GM23248 (cell line): ENCODE measurements at places on chromosomes 3 and 15.
A peak's percentile ranks its signal among the peaks of the same experiment; 100 is the strongest.

DNA sequence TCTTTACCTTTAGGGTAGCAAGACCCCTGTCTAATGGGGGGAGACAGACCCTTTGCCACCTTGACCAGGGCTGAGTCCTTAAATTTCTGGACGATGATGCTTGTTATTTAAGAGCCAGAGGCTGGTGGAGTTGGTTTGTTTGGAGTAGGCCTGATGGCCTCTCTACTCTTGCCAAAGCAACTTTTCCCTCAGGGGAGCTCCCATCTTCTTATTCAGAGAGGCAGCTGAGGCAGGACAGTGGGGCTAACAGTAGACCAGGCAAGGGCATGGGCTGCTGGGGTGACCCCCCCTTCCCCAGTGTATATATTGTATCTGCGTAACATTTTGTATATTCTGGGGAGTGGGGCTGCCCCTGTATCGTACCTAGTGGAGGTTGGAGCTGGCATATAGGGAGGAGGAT is 10.3 kb downstream of the RPS17 start:
- no peak for DNase-seq

- no peak for DNase-seq
These were observed 80.2 kb downstream of the MEF2A start for GRCh38 chr15:99645951-99646350.

DNA sequence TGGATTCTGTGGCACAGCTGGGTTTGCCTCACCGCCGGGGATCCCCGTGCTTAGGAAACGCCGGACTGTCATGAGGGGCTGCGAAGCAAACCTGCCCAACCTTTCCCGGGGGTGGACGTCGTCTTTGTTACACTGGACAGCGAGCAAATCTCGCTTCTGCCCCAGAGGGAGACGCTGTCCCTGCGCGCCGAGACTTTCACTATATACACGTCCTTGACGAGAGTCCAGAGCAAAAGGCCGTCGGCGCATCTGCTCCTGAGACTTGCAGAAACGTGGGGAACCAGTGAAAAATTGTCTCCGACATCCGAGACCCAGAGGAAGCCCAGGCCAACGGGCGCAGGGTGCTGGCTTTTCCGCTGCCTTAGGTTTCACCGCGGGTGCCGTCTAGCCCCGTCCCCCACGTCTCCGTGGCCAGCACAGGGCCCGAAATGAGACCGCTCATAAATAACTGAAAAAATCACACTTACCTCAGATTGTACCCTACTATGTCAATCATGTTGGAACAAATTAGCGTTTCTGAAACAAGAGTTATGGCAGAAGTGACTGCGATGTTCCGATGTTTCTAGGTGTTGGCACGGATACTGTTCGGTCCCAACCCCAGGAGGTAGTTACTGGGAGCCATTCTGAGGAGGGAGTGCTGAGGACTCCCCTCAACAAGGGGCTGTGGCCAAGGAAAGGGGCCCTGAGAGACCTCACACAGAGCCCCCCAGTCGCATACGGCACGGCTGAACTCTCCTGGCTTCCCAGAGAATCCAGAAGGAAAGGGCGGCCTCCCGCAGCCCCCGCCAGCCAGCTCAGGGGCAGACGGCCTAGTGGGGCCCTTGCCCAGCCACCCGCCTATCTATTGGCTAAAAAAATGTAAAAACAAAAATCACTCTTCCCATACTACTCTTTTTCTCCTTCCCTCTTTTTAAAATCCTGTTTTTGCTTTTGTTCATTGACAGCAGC is 14.4 kb upstream of the MUC4 start:
- DNase-seq = no peak

- DNase-seq = no peak
These were observed 195.4 kb downstream of the TP63 start for GRCh38 chr3:189826566-189826965.

GRCh38 chr3:70568626-70569025 is 256.2 kb upstream of the MDFIC2 start:
- no peak for DNase-seq

DNA sequence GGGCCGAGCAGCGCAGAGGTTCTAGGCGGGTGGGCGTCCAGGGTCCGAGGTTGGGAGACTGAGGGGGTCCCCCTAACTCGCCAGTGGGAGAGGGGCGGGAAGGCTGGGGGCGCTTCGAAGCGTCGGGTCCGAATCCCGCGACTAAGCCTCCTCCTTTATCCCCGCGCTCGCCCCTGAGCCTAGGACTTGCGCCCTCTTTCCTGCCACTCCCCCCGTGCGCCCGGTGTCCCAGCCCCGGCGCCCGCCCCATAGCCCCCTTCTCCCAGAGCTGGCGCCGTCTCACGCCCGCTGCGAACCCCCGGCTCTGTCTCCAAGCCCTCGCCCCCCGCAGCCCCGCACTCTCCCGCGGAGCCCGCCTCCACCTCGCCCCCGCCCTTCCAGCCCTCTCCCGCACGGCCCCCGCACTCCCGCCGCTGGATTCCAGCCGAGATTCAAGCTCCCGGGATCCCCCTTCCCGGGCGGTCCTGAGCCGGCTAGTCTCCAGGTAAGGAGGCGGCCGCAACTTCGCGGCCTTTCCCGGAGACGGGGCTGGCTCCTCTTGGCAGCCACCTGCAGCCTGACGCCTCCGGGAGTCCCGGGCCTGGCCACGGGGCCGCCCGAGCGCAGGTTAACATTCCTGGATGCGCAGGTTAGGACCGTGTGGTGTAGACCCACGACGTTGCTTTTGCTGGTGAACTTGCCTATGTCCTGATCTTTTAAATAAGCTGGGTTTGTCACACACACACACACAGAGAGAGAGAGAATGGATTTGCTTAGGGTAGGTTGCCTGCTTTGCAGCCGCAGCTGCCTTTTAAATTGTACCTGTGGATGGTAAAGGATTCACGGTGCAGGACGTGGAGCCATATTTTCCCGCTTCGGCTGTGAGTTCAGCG is 563 bp downstream of the PXYLP1 start:
- peak; percentile 45 for DNase-seq

- no peak for DNase-seq
These were observed 152.3 kb upstream of the LRRN1 start for GRCh38 chr3:3646934-3647333.

GRCh38 chr3:141845407-141846049 is 30.9 kb upstream of the ATP1B3 start:
- DNase-seq = no peak

GRCh38 chr15:70133781-70134421 is 36.2 kb upstream of the TLE3 start:
- DNase-seq = no peak

DNA sequence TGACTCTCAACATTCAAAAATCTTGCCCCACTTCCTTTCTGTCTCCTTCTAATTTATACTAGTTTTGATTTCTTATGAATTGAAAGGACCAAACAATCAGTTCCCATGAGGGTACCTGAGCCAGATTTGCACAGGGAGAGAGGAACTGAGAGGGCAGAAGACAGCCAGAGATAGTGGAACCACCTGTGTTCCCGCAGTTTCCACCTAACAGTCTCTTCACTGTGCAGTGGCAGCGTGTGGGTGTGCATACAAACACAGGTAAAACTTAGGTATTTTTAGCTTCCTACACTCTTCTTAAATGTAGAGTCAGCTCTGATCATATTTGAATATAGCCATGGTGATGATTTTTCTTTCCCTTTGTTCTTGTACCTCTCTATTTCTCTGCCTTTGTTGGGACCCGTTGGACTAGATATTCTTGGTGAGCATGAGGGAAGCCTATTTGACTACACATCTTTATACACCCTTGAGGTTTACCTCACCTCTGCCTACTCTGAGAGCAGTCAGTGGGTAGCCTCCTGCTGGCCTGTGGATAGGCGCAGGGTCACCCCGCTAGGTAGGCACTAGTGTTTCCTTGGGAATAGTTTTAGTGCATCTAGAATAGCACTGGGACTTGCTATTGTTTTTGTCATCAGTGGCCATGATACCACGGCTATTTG is 58.8 kb downstream of the MAP3K13 start:
- no peak for DNase-seq

DNA sequence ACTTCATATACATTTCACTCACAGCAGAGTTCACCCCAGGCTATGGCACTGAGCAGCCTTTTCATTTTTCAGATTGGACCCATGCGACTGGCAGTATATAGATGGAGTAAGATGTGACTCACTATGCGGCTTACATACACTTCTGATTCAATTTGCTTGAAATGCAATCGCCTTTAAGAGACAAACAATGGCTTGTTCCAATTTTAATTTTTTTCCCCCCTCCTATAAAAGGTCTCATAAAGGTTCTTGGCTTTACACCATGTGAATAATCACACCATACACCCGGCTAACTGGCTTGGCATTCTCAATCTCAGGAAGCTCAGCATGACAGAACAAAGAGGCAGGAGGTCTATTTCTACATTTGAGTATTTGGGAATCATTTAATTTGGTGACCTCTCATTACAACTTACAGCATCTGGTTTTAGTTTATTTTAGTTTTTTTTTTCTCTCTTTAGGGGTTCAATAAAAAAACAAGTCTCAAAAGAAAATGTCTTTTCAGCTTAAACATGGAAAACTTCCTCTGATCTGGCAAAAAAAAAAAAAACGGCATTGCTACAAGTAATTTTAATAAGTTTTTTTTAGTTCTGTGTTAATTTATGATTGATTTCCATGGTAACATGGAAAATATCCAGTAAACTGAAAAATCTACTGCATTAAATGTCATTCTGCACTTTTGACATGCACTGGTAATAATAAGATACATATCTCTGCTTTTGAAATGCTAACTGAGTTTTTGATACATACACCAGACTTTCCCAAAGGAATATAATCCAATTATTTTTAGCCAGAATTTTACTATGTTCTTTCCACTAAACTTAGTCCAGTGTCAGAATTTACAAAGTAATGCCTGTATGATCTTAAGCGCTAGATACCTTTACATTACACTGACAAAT is 38.8 kb downstream of the GADL1 start:
- DNase-seq = peak; percentile 61

DNA sequence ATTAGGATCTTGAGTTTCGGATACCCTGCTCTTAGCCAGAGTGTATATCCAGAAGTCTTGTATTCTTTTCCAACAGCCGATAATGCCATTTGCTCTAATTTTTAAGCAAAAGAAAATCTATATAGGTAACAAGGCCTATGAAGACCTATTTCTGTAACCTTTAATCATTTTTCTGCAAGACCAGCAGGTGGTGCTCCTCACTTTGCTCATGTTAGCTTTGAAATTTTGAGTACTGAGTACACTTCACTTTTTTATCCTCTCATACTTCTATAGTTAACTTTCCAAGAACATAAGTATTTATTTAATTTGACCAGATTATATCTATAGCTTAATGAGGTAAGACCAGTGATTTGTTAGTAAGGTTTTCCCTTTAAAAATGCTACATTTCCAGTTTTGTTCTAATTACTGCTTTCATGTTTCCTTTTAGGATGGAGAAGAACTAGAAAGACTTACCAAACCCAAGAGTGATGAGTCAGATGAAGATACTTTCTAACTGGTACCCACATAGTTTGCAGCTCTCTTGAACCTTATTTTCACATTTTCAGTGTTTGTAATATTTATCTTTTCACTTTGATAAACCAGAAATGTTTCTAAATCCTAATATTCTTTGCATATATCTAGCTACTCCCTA is 20.5 kb downstream of the SLC35A5 start:
- peak; percentile 78 for DNase-seq

DNA sequence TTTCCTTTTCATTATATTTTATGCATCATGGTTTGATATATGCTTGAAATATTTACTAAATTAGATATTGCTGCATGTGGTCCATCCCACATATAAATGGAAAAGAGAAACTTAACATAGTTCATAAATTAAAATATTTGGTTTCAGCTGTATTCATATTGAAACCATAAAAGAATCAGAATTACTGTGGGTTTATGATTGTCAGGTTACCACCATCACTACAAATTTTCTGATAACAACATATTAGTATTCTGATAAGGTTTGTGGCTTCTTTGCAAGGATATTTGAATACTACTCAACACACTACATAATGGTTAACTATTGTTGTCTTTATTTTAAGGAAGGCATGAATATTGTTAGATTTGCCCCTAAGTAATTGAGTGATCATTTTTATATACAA is 235.5 kb downstream of the UBE2E2 start:
- no peak for DNase-seq

- DNase-seq = peak; percentile 44
These were observed 337.2 kb upstream of the DNAJC19 start for GRCh38 chr3:181326637-181327223.

DNA sequence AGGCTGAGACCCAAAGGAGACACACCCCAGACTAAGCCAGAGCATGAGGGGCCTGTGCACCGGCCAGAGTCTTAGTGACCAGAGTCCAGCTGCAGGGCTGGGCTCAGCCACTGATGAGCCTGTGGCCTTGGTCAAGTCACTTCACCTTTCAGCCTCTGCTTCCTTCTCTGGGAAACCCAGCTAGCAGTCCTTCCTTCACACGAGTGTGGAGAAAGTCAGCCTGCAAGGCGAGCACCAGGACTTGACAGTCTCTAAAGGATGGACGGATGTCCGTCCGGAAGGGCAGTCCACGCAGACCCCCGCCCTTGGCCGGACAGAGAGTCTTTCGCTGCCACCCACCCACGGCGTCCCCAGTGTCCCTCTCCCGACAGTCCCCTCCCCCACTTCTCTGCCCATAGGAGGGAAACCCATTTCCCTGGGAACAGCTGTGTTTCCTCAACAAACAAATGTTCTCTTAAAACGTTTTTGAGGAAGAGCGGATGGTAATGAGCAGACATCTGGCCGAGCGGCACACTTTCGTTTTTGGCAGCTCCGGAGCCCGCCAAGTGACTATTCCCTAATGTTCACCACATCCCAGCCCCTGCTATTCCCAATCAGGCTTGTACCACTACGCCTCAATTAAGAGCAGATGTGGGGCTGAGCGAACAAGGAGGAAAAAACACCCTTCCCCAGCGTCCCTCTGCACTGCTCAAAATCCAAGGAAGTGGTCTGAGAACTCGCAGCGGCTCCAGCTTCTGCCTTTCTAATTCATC is 129.1 kb upstream of the SMAD3 start:
- DNase-seq = peak; percentile 69

DNA sequence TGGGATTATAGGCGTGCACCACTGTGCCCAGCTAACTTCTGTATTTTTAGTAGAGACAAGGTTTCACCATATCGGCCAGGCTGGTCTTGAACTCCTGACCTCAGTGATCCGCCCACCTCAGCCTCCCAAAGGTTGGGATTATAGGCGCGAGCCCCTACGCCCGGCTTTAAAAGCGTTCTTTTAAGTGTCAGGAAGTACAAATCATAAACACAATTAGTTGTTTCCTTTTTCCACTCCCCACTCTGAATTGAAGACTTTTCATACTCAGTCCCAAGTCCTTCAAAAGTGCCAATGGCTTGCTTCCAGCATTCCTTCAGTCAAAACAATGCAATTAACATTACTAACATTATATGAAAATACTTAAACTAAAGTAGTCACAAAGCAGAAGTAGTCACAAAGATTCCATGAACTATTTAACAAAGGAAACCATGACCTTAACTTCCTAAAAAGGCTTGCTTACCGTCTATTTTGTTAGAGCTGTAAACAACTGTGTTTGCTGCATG is 8.1 kb downstream of the WDR82 start:
- DNase-seq = peak; percentile 40

GRCh38 chr3:27653803-27654558 is 68.1 kb downstream of the EOMES start:
- DNase-seq = no peak

DNA sequence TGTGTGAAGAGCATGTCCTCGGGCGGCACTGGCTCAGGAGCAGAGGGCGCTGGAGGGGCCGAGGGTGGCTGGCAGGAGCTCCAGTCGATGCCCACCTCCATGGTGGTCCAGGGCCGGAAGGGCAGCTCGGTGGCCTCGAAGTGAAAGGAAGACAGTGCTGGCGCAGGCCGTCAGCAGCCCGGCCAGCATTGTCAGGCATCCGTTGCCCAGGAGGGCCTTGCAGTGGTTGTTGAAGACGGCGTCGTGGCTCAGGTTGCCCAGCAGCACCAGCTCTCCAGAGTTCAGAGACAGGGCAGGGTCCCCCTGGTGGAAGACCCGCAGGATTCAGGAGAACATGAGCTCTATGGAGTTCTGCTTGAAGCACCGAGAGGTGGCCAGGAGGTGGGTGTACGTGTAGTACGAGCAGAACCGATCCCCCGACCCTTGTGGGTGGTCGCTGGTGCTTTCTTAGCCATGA is 16.5 kb upstream of the SIAH2 start:
- no peak for DNase-seq
